ENCODE measurements at places on chromosomes 7 and 10.

DNA sequence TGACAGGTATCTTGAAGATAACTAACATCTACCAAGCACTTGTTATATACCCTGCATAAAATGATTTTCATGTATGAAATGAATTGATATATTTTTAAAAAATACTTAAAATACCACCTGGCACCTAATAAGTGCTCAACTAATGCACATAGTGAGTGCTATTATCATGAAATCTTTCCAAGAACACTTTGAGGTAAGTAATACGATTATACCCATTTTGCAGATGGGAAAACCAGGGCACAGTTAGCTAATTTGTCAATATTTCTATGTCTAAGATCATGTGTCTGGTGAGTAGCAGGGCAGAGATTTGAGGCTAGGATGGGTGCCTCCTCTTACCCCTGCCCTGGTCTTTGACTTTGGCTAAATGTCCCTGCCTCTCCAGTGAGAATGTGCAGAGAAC, 6.1 kb downstream of the DMBT1 start:
- DNase-seq: no peak

DNA sequence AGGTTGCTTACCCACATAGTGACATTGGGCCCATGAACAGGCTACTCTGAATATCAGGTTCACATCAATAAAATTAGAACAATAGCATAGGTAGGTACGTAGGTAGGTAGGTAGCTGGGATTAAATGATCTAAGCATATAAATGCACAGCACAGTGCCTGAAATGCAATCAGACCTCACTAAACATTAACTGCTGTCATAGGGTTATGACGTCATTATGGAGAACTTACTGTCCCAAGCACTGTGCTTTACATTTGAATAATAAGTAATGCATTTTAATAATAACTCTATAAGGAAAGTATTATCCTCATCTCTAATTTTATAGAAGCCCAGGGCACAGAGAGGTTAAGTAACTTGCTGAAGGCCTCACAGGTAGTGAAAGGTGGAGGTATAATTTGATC, 112.5 kb downstream of the RPS24 start:
- no peak for DNase-seq

GRCh38 chr10:29785701-29786100, 150.9 kb upstream of the SVIL start:
- DNase-seq: peak; percentile 75

- DNase-seq: no peak
Measured at GRCh38 chr10:95445223-95445836, 115.8 kb downstream of the SORBS1 start.

- DNase-seq: no peak
Measured at GRCh38 chr7:73969991-73970390, 58.0 kb upstream of the ELN start.

Data from inflammatory macrophage treated with lipopolysaccharide for 4 hours (primary cell).